Substantia nigra (tissue), 51 donors: ENCODE measurements at places on chromosomes 6 and 20.

GRCh38 chr20:16111172-16111832, 461.9 kb downstream of the KIF16B start:
- no peak for DNase-seq

DNA sequence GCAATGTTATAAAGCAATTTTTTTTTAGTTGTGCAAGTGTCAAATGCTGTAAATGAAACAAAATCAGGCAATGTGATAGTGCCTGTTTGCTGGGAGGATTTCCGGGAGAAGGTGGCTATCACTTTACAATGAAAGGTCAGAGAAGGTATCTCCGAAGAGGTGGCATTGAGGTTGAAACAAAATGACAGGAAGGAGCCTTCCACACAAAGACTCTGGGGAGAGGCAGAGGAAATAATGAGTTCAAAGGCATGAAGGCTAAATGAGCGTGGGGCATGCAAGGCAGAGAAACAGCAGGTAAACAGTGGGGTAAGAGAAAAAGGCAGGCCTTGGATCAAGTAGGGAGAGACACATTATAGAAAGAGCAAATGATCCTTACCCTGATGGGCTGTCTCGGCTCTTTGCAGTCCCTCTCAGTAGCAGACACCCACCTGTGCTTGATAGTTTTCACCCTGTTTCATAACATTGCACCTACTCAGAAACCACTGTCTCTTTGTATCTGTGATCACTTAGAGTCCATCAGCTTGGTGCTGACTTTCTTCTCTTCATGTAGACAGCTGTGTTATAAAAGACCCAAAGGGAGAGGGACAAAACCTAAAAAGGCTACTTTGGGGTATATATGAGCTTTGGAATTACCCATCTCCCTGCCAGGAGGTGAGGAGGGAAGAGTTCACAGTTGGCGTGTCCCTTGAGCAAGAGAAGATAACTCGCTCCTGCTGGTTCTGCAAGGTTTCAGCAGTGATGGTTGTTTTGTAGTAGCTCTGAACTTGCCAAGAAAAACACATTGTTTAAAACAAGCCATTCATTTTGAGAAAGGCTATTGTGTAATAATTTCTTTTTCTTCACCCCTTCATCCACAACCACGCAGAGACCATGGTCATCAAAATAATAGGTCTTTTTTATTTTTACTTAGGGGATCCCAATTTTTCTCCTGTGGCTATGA, 22.3 kb downstream of the NRN1 start:
- no peak for DNase-seq

DNA sequence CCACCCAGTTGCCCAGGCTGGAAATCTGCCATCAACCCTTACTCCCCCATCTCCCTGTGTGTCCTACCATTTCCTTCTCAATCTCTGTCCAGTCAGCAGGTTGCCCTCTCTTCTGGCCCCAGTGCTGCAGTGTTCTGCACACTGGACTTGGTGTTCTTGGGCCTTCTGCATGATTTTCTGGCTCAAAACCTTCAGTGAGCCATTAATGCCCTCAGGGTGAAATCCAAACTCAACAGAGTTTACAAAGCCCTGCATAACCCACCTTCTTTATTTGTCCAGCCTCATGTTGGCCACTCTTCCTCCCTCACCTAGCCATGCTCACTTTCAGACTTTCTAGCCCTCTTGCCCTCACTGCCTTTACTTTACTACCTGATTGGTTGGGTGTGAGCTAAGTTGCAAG, 5.0 kb upstream of the GSTA3 start:
- no peak for DNase-seq

DNA sequence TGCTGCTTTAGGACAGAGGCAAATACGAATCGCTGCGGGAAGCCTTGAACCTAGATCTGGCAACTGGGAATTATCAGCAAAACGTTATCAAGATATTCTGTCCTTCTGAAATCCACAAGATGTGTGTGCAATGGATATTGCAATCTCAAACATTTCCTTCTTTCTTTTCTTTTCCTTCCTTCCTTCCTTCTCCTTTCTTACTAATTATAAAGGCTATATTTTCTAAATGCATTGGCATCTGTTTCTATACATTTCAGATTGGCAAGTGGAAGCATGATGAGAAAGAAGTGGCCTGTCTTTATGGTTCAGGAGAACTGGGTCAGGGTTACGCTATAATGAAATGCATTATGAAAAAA, 2.0 kb downstream of the TAGAP start:
- DNase-seq, result no peak
